CD4-positive, alpha-beta T cell treated with Interleukin-15 for 4 hours (primary cell): ENCODE measurements at places on chromosomes 1 and 21.

- no peak for DNase-seq
Measured at GRCh38 chr1:185463011-185463410, 146.0 kb upstream of the IVNS1ABP start.

DNA sequence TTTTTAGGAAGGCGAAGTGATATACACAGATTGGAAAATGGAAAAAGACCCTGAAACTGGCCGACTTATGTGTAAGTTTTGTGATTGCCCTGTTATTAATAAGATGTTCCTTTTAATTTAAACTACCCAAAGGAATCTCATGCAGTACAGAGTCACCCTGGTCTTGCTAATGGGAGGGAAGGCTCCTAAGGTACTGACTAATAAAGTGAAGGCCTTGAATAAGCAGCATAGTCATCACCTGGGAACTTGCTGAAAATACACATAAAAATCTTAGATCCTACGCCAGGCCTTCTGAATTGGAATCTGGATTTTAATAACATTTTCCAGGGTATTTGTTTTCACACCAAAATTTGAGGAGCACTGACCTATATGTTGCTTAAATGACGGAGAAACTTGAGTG lies 73.4 kb upstream of the MCOLN3 start:
- DNase-seq, result no peak

DNA sequence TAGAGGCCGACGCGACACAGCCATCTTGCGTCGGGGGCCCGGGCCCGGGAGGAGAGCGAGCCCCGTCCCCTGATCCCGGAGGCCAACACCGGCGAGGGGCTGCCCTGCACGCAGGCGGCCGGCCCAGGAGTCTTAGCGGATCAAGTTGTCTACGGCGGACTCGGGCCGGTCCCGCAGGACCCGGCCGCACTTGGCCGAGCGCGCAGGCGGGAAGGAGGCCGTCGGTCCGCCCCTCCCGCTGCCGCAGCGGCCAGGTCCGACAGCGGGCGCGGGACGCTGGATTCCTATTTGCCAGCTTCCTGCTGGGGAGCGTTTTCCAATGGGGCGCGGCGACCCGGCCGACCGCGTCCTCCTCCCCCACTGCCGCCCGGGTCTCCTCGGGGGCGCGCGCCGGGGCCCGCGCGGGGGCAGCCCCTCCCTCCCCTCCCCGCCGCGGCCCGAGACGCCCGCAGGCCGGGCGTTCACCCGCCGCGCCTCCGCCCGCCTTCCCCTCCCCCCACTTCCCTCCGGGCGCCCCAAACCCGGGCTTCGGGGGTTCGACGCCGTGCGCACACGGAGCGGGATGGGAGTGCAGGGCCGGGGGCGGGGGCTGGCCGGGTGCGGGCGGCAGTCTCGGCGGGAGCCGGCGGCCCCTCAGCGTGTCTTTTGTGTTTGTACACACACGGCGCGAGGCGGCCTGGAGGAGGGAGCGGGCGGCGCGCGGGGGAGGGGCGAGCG lies 517 bp upstream of the H3-3A start:
- DNase-seq, result peak; percentile 37

DNA sequence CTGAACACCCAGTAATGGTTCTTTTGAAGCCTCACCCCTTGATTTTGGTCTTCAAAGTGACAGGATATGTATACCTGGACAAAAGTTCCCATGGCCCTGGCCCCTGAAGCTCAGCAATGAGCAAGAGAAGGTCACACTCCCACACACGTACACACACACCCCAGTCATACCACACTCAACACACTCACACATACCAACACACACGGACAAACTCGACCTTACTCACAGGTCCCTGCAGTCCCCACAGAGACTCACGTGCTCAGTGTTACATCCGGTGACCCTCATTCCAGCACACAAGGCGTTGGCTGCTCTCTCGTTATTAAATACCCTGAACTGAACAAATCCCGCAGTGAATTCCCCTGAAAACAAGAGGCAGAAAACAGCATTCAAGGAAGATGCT lies 5.9 kb downstream of the ITLN1 start:
- peak; percentile 40 for DNase-seq

DNA sequence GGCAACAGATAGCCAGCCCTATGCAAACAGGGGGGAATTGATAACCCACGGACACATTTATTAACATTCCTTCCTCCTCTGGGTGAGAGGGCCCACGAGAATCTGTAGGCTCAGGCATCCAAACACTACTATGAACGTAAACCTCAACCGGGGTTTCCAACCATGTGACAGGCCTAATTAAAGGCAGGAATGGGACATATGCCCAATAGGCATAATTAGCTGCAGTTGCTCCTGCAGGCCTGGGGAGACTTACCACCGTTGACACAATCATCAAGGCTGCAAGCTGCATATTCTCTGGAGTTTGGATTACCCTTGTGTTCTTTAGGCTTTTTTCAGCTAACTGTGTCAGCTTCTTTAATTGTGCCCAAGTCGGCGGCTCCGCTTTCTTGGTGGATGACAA lies 22.2 kb upstream of the GBP1 start:
- no peak for DNase-seq

GRCh38 chr1:244163861-244164510 lies 112.9 kb downstream of the ZBTB18 start:
- no peak for DNase-seq

GRCh38 chr1:90044346-90044745 lies 49.4 kb downstream of the ZNF326 start:
- no peak for DNase-seq

GRCh38 chr1:15994590-15995351 lies 9.3 kb upstream of the SRARP start:
- peak; percentile 44 for DNase-seq

DNA sequence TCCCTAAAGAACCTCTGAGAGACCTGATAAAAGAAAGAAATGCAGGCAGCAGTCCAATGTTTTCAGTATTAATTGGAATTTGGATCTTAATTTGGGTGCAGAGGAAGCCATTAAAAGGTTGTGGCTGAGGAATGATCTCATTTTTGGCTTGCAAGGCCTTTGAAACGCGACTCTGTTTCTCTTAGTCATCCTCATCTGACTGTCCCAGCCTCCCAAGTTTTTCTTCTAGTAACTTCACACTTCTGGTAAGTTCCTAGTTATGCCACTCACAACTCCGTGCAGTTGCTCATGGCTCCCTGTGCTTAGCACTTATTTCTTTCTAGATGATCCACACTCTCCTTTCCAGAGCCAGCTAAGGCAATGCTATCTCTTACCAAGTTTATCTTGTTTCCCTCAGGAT lies 147.4 kb upstream of the USP24 start:
- no peak for DNase-seq

DNA sequence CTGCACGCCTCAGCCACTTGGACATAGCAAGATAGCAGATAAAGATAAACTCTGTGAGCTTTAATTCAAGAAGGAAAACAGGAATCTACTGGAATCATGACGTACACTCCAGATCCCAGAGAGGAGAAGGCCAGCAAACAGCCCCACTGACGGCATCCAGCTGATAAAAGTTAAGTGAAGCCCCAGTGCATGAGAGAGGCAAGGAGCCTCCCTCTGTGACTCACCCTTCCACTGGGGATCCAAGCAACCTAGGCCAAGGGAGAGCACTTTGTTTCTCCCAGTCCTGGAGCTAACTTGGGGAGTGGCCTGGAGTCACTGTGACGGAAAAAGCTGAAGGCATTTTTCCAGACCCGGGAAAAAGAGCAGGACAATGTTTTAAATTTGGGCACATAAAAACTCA lies 270.0 kb downstream of the AKT3 start:
- no peak for DNase-seq

DNA sequence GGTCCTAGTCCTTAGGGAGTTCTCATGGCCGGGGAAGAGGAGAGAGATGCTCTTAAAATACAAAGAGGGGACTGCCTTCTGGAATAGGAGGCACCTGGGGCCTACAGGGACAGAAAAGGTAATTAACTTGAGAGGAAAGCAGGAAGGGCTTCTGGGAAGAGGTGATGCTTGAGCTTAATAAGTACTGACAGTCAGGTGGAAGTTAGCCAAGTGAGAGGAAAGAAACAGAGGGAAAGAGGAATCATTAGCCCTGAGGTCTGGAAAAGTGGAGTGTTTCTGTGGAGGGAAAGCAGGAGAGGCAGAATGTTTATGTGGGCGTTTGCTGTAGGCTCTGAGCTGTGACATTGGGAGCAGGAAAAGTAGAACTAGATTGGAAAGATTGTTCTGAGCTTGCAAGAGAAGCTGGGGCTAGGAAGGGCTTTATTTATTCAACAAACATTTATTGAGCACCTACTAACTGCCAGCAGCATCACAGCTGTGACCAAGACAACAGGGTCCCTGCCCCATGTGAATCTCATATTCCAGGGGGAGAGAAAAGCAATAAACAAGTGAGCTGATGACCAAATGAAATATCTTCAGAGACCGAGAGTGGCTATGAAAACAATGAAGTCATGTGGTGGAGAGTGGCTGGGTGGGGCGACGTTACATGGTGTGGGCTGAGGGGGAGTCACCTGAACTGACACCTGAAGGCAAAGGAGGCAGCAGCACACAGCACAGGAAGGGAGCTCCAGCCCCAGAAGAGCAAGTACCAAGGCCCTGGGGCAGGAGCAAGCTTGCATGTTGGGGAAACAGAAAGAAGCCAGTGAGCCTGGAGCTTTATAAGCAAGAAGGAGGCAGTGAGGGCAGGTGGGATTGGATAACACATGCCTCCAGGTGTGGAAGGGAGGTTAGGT lies 4.4 kb upstream of the FNDC5 start:
- DNase-seq, result no peak

DNA sequence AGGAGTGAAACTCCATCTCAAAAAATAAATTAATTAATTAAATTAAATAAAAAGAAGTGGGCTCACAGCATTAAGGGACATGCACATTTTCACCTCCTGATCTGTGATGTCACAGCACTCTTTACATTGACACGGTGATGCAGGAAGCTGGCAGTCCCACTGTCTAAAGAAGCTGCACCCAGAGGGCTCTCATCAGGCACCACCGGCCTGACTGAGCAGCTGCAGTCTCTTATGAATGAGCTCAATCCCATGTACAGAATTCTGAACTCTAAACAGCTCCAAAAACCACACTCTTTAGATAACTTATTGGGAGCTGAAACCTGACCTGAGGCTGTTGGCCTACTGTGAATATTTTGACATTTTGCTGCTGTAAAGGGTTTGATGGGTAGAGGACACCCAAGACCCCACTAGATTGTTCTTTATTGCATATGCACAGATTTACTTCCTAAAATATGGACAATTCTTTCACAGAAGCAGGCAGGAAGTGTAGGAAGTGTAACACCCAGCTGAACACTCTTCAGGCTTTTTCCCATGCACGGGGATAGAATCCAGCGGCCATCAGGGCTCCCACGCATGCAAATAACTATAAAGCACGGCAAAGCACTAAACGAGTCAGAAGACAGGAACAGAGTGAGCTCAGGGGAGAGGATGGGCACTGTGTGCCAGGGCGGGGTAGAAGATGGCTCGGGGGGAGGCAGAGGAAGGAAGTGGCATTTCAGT lies 46.2 kb downstream of the L1TD1 start:
- DNase-seq, result no peak

DNA sequence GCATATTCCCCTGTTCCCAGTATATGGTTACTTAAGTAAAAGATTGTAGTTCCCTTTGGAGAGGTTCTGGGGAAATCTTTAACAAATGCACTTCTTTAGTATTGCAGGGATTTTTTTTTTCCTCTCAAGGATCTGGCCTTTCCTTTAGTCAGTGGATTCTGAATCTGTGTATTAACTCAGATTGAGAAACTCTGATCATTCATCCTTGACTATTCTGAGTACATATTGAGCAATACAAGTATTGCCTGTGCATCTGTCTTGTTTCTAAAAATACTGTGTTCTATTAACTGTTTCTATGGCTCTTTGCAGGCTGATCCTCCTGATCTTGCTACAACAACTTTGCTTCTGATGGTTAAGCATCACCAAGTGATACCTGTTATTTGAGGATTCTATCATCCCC lies 67.8 kb upstream of the FGGY start:
- DNase-seq, result no peak

DNA sequence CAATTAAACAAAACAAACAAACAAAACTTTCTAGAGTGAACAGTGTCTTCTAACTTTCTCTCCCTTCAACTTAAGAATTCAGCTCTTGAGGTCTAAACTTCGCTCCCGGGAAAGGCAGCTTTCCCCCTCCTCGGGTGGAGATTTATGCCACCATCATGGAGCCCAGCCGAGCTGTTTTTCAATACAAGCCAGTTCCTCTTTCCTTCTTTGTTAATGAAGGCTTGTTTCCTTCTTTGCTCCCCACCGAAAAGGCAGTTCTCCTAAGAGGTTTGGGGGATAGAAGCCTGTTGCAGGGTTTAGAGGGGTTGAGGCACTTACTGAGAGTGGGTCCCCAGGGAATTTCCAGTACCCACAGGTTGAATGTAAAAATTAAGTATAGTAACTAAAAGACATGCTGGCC lies 26.5 kb downstream of the OLIG1 start:
- DNase-seq, result no peak

- no peak for DNase-seq
Measured at GRCh38 chr1:221716713-221717484, 25.0 kb downstream of the DUSP10 start.

DNA sequence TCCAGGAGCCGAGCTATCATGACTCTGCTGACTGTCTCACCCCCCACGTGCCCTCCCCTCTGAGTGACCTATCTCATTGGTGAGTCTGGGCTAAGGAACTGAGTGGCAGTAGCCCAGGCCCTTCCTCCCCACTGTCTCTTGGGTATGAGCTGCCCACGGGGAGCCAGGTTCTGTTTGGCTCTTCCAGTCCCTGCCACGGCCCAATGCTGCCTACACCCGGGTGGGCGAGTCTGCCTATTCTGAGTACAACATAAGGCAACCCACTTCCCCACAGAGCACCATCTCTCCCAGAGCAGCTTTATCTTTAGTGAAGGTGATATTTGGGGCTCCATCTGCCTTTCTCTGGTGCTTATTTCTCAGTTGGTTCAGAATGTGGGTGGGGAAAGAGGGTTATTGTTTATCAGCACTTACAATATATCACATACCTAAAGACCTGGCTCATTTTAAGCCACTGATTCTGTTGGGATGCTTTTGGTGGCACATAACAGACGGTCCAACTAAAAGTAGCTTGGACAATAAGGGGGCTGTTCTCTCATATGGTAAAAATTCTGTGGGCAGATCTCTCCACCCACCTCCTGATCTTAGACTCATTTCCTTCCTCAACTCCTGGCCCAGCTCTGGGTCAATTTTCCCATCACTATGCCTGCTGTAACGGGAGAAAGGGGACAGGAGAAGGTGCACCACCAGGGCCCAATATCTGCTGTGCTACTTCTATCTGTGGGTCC lies 27.7 kb upstream of the VWA5B1 start:
- no peak for DNase-seq

DNA sequence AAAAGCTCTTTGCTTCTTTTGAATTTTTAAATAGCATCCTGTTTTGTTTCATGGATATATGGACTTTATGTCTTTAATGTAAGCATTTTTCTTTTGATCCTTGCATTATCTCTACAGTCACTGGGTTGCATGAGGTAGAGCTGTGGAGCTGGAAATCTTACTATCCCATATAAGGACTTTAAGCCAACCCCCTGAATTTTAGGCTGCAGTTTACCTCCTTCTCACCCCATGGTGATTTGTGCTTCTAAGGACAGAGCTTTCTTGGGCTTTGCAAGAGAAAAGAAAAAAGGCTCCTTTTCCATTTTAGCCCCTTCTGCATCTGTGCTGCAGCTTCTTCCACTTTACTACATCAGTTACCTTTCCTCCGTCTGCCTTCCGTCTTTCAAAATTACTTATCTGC lies 373.8 kb downstream of the HHAT start:
- no peak for DNase-seq

GRCh38 chr1:4369335-4369734 lies 285.1 kb upstream of the AJAP1 start:
- DNase-seq, result no peak
